HuH-7 (cell line): ENCODE measurements at places on chromosomes 3 and 15.

DNA sequence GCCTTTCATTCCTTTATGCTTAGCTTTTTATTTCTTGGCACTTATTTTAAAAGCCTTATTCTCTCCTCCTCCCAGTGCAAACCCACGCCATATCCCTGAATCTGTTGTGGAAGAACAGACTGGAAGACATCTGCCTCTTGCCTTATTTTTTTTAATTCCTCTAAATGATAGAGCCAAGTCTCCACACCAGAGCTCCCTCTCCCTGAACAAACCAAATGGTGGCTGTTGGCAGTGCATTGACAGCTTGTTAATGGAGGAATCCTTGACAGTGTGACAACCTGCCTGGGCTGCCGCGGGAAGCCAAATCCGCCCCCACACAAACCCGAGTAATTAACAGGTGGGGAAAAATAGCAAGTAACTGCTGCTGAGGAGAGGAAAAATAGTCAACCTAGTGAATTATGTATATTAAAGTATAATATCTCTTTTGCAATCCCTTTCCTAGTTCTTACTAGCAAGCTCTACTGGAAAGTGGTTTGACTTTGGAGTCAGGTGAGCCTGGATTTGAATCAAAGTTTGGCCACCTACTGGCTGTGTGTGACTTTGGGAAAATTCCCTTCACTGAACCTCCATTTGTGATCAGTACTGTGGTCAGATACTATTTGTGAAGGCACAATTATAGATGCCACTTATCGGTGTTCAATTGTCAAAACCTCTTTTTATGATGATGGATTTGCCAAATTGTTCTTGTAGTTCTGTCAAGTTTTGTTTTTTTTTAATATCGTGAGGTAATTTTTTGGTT is 589.6 kb downstream of the PDCD6IP start:
- no peak for DNase-seq

DNA sequence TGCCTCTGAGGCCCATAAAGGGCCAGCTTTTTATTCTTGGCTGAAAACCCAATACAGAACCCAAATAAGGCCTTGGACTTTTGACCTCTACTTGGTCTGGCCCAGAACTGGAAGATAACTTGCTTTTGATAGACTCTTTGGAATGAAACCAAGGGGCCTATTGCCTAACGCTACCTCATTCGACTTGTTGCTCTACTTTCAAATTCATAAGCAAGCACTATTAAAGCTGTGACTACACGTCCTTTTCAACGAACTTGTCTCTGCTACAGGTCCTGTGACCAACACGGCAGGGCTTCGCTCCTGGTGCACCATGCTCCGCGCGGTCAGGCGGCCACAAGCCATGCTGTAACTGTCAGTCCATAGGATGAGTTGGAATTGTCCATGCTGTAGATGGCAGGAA is 385.4 kb downstream of the MFSD1 start:
- no peak for DNase-seq

DNA sequence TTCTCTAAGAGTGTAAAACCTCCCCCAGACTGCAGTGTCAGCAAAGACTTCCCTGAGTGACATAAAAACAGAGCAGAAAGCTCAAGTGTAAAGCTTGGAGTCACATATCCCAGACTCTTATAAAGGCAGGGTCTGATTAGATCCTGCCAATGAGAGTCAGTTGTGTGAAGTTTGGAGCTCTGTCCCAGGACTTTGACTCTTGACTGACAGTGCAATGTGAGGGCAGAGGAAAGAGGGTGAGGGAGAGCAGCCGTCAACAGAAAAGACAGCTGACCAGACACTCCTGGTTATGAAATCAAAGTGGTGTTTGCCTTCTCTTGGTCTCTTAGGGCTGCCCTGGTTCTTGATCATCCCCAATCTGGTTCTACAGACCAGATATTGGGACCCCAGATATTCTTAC is 393.2 kb downstream of the ERC2 start:
- DNase-seq, result no peak

DNA sequence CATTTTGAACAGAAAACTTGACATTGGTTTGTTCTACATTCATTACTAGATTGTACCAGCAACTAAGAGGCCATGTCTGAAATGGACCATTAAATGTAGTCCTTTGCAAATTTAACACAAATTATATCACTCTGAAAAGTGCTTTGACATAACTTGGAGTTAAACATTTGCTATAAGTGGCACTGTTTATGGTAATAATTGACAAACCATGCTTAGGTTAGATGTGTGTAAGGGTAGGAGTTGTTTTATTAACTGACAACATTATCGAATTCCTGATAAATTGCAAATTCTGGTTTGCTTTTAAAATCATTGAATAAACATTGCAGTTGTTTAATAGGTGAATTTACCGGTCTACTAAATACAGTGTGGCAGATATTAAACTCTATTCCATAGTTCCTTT is 6.1 kb upstream of the TMEM207 start:
- no peak for DNase-seq

- no peak for DNase-seq
Measured at GRCh38 chr3:97417-98258, 98.9 kb upstream of the CHL1 start.

GRCh38 chr15:70618929-70619328 is 144.4 kb downstream of the UACA start:
- no peak for DNase-seq

GRCh38 chr3:146223401-146224373 is 27.2 kb downstream of the PLSCR4 start:
- DNase-seq, result no peak

GRCh38 chr15:51229907-51230330 is 108.5 kb downstream of the CYP19A1 start:
- peak; percentile 21 for DNase-seq

DNA sequence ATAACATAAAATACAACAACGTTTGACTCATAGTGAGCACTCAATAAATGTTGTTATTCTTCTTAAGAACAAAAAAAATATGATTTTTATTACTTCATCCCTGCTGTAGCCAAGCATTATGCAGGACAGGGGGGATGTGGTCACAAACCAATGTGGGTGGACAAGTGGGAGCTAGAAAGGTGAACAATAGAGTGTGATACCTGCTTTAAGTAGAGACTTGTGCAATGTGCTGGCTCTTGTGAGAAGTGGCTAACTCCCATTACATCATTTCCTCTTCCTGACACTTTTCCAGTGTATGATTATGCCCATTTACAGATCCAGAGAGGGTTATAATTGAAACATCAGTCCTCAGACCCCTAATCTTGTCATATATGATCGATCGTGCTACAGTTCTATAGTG is 193.6 kb downstream of the UBE2E2 start:
- no peak for DNase-seq

DNA sequence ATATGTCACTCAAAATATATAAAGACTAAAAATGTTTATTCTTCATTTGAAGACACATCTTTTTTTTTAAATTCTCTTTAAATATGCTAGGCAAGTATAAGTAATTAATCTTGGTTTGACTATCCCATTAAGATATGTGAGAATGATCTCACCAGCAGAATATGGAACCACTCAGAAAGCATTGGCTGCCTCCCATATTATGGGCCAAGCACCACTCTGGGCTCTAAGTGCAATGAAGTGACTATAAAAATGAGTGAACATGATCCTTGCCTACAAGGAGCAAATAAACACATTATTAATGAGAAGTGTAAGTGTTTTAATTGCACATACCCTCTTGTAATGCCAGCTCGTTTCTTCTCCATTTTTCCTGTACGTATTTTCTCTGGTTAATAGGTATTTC is 328.5 kb downstream of the NAALADL2 start:
- DNase-seq, result no peak

- no peak for DNase-seq
Measured at GRCh38 chr3:10683106-10683505, 132.9 kb upstream of the SLC6A11 start.

- no peak for DNase-seq
Measured at GRCh38 chr15:73923488-73924164, 2.6 kb upstream of the LOXL1 start.

GRCh38 chr15:67815036-67815592 is 10.2 kb upstream of the SKOR1 start:
- DNase-seq, result no peak

- no peak for DNase-seq
Measured at GRCh38 chr15:90044191-90044590, 43.1 kb downstream of the ZNF710 start.

- no peak for DNase-seq
Measured at GRCh38 chr3:194830401-194830800, 144.7 kb downstream of the FAM43A start.
